ENCODE measurements at places on chromosomes 12 and 14.

- no peak for DNase-seq
Measured at GRCh38 chr14:38705220-38705619, 397.8 kb downstream of the SEC23A start.

DNA sequence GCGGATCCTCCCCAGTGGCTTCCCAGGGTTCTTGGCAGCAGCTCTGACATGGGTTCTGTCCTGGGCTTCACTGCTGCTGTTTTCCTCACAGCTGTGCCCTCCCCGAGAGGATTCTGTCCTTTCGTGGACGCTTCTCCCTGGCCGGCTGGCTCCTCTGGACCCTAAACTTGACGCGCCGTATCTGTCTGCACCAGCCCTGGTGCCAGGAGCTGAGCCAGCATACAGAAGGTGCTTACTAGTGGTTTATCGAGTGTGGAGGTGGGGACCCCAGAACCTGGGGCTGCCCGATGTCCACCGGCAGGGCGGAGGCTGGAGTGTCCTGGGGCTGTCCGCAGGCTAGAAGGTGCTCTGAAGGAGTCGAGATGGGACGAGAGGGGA lies 17.2 kb downstream of the FBRSL1 start:
- no peak for DNase-seq

GRCh38 chr12:9509464-9510161 lies 98.1 kb downstream of the KLRB1 start:
- peak; percentile 45 for DNase-seq

- DNase-seq, result no peak
Measured at GRCh38 chr12:116870306-116870705, 10.9 kb downstream of the HRK start.

DNA sequence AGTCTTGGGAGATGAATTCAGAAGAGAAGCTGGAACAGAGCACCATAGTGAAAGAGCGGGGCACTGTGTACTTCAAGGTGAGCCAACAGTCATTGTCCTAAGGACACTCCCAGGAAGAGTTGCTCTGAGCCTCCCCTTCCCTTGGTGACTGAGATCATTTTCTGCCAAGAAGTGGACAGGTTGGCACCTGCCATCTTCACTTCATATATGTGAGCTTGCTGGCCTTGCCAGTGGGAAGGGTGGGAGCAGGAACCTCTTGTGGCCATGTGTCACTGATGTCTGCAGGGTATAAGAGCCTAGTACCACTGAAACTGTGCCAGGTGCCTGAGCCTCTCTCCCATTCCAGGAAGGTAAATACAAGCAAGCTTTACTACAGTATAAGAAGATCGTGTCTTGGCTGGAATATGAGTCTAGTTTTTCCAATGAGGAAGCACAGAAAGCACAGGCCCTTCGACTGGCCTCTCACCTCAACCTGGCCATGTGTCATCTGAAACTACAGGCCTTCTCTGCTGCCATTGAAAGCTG lies 5.3 kb downstream of the FKBP4 start:
- DNase-seq, result no peak

DNA sequence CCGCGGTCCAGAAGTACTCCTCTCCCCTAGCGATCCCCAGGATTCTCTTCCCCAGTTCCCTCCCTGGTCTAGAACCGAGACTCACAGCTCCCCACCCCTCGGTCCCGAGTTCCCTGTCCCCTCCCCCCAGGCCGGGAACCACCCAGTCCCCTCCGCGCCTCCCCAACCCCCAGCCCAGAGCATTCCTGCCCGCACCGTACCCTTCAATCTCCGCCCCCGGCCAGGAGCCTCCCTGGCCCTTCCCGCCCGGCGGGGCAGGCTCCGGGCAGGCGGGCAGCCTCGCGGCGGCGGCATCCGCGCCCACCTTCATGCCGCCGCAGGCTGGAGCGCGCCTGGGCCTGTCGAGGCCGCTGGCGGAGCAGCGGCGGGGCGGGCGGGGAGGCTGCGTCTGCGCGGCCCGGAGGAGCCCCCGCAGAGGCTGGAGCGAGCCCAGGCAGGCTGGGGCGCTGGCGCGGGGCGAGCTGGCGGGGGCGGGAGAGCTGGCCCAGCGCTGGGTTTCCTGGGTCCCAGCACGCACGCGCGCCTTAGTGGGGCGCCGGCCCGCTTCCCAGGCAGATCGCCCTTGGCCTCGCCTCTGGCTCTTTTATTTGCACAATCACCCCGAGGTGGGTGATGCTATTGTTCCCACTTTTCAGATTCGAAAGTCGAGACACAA lies 22.2 kb upstream of the GPR132 start:
- peak; percentile 75 for DNase-seq

DNA sequence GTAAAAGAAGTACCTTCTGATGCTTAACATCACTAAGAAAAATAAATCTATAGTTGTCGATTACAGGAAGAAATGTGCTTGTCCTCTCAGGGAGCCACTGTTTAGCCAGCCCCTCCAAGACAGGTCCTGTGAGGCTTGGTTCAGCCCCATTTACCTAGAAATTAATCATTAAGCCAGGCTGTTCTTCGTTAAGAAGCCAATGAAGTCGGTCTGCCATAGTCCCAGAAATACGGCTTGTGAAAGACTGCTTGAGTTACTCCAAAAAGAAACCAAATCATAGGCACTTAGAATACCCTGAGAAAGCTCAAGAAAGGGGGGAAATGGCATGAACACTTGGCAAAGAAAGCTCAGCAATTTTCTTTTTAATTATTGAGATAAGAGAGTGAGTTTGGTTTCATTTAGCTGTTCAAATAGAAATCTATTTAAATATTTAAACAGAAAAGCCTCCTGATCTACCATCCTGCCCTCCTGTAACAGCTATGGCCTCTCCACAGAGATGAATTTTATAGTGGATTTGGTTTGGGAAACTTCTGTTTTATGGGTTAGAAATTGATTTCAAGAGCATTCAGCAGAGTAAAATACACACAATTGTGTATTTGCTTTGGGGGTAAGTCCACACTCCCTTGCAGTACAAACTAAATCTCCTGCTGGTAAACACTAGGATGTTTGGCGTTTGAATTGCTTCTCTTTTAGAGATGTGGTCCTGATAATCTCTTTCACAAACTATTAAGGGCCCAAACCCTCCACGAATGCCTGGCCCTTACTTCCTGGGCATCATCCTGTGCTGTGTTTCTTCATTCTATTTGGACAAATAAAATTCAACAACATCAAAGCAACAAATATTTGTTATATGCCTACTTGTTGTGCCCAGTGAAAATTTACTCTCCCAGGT lies 234.4 kb downstream of the SEC23A start:
- DNase-seq, result no peak

DNA sequence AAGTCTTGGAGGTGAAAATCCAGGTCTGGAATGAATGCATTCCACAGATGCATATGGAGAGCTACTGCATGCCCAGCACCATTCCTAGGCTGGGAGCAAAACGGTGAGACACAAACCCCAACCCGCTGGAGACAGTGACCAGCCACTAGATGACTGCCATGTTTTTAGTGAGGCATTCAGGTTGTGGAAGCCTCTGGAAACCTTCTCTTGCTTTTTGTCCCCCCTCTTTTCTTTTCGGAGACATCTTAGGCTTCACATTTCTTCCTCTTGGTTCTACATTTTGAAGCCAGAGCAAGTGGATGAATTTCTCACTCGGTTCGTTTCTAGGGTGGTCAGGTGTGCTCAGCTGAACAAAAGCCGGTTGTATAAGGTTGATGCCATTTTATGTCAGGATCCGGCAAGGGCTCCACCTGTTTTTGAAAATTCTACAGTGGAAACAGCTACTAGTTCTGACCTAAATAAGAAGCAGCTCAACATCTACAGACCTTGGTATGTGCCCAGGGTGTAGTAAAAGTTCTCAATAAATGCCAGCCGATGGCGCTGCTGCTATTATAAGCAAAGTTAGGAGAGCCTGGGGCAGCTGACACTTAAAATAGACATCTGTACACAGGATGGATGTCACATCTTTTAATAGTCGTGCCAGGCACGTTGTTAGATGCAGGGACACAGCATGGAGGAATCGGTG lies 1.8 kb upstream of the ZNF839 start:
- no peak for DNase-seq

All from cardiac muscle cell (in vitro differentiated cells and primary cell).